Mesenteric fat pad (tissue), 1 donor: ENCODE measurements at places on chromosomes 1 and 21.

DNA sequence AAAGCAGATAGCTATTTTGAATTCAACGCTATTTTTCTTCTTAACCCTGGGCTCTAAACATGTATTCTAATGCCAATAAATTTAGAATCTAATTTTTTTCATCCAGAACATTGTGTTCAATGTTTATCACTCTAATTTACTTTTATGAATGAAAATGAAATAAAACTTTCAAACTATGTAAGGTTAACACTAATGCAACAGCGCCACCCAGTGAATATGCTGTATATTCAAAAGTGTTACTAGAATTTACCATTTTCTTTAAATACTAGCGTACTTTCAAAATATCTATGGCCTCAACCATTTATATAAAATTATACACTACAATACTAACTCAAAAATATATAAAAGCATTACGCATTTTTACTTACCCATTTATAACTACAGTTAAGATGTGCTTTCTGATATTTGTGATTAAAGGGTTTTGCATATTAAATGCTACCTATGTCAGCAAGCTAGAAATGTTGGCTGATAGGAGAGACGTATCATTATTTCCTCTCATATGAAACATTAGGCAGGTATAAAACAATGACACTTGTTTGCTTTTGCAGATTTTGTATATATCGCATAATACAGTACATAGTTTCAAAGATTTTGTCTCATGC lies 5.9 kb upstream of the NUF2 start:
- DNase-seq, result no peak

GRCh38 chr1:154499446-154499845 lies 2.6 kb upstream of the TDRD10 start:
- no peak for DNase-seq

DNA sequence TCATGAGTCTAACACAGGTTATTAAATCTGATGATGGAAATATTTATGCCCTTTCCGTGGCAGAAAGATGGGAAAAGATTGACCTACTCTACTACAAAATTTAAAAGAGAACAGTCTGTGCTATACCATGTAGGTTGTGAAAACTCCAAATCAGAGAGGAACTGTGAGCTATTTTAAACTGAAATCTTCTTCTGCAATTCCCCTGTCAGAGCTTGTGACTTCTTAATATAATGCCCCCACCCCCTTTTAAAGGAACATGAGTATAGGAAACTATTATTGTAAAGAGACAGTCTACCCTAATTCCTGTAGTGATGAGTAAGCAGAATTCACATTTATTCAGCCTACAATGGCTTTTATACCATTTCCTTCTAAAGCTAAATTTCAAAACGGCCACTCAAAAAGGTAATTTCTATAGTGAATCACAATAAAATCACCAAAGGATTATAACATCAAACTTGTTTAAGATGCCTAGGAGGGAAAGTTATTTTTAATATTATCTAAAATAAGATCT lies 11.7 kb downstream of the DSCAM start:
- no peak for DNase-seq

GRCh38 chr1:88221411-88221810 lies 462.7 kb upstream of the PKN2 start:
- DNase-seq, result no peak

- DNase-seq, result no peak
These were observed 43.4 kb downstream of the FHAD1 start for GRCh38 chr1:15290382-15290781.

GRCh38 chr1:163066168-163066567 lies 3.0 kb upstream of the RGS4 start:
- no peak for DNase-seq

- no peak for DNase-seq
These were observed 328.3 kb downstream of the SMYD3 start for GRCh38 chr1:246178717-246179311.

GRCh38 chr21:45010860-45011259 lies 63.5 kb upstream of the ADARB1 start:
- no peak for DNase-seq

DNA sequence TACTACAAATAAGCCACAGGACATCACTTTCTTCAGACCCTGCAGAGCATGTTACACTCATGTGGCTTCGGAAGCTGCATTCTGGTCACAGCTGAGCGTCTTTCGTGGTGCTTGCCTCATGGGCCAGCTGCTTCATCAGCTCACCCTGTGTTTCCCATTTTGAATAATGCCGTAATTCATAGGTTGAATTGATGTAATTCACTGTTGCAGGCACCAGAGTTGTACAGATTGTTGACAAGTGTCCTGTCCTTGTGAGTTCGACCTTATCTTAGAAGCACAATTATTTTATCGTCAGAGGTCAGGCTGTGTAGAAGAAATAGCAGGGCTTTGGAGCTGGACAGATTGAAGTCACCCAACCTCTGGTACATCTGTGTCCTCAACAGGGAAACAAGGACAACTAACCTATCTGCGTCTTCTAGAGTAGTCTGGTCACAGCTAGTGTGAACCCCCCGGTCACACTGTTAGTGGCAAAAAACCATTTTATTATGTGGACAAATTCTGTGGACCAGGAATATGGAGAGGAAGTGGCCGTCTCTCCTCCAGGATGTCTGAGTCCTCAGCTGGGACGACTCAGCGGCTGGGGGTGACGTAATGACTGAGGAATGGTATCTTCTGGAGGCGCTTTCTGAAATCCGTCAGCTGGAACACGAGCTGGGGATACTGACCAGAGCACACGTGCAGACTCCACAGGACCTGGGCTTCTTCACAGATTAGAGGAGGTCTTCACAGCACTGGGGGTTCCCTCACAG lies 17.8 kb downstream of the PKNOX1 start:
- no peak for DNase-seq

GRCh38 chr1:150621497-150622302 lies 7.7 kb downstream of the ENSA start:
- DNase-seq, result no peak

- no peak for DNase-seq
These were observed 107.3 kb upstream of the ADGRL4 start for GRCh38 chr1:79113836-79114235.

DNA sequence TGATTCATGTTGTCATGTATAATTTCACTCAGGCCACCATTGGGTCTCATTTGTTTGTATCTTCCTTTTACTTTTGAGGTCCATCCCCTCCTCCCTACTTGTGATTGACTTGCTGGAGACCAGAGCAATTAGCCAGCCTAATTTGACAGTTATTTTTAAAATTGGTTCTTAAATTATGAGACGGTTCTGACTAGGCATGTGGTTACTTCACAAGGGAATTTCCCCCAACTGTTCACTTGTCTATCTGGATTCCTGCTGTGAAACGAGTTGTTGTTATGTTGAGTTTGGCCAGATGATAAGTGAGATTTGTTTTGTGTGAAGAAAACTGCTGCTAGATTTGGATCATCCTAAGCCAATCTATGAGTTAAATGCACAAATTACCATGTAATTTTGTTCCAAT lies 359.1 kb downstream of the BARHL2 start:
- no peak for DNase-seq

DNA sequence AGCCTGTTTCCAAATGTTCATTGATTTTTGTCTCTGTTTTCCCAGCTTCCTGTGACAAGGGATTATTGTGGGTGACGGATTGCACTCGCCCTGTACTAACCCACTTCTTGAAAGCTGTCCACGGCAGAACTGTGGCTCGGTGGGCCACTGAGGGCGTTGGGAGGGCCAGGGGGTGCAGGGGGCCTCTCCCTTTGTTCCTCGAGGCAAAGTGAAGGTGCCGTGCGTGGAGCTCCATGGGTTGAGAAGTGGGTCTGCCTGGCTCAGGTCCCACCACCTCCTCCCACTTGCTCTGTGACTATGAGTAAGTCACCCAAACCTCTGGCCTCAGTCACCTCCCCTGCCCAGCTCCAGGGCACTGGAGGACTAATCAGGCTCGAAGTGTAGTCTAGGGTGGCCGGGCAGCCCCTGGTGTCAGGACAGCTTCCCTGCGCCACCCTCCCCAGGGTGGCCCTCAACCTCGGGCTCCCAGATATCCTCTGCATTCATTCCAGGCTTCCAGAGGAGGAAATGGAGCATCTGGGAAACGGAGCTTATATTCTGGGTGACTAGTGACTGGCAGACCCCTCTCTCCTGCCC lies 148.6 kb downstream of the NPHP4 start:
- DNase-seq, result no peak

- DNase-seq, result no peak
These were observed 10.3 kb upstream of the SPRR2B start for GRCh38 chr1:153081736-153082135.

- DNase-seq, result no peak
These were observed 52.0 kb downstream of the TOMM20 start for GRCh38 chr1:235076504-235077162.

- no peak for DNase-seq
These were observed 25.2 kb upstream of the CDCA8 start for GRCh38 chr1:37667023-37667671.

- DNase-seq, result no peak
These were observed 12.8 kb downstream of the LGALS8 start for GRCh38 chr1:236536540-236536939.

DNA sequence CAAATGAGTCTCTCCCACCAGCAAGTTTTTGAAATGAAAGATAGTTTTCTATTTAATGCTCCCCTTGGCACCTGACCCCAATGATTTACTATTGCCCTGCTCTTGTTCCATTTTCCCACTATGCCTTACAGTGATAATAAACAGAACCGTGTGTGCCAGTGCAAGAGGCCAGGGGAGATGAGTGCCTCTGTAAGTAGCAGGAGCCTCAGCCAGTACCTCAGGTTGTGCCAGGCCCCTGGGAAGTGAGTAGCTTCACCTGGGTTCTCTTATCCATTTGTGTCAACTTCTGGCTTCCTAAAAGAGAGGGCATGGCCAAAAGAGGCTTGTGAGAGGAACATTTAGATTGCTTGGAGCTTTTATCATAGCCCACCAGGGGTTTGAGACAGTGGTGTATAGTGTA lies 3.4 kb upstream of the ROR1 start:
- no peak for DNase-seq

- peak; percentile 11 for DNase-seq
These were observed 102.5 kb downstream of the KCNN3 start for GRCh38 chr1:154767315-154768240.
